ENCODE measurements at places on chromosomes 2 and 18.

GRCh38 chr2:177572236-177572671 is 179.7 kb downstream of the AGPS start:
- DNase-seq = no peak

DNA sequence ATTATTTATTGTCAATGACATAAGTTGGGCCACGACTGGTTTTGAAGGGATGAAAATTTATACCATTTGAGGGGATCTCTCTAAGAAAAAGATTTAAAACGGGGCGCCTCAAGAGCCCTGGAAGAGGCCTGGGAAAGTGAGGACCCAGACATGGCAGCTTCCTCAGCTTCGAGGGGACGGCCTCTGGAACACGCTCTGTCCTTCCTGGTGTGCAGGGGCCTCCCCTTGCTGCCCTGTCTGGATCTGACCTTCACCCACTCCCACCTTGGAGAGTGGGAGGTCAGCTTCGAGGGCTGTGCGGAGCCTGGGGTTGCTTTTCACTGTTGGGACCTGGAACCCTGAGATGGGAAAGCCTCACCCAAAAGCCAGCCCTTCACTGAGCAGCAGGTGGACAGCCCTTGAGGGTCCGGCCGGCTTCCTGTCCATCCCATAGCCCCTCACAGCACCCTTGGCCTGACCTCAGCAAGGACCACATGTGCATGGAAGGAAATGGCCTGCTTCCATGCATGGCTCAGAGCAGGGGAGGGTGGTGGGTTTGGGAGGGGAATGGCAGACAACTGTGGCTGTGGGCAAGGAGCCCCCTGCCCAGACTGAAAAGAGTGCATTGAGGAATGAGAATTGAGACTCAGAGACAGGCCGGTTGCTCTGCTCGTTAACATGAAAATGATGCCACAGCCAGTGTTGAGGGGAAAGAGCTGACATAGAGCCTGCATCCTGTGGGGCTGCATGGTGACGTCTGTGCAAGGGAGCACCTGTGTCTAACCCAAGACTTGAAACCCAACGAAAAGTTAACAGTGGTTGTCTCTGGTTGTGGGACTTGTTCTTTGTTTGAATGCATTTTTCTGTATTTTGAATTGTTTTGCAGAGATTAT is 16.3 kb downstream of the FBLN7 start:
- DNase-seq = no peak

GRCh38 chr2:207593277-207593676 is 31.9 kb downstream of the METTL21A start:
- no peak for DNase-seq

GRCh38 chr18:62637807-62638687 is 77.3 kb upstream of the PHLPP1 start:
- no peak for DNase-seq

DNA sequence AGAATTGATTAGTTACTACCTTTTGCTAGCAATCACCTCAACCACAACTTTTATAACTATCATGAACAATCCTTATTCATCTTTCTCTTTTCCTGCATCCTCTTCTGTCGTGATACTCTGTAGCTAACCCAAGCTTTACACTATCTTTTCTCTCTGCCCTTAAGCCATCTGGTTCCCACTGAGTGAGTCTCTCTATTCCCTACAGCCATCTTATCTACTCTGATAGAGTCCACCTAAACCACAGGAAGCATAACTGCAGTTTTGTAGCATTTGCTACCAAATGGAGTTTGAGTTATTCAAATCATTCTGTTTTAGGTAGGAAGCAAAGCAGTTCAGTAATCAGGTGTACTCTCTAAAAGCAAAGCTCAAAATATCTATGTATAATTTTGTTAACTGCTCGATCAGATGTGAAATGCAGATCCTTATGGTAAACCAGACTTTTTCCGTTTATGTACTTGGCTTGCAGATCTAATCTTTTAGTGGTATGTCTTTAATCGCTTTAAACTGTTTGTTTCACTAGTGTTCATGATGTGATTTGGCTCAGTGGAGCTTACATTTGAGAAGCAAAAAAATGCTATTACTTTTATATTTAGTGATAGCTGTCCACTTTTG is 91.0 kb downstream of the CSRNP3 start:
- no peak for DNase-seq

GRCh38 chr2:42077343-42077742 is 29.5 kb downstream of the PKDCC start:
- DNase-seq = no peak

- no peak for DNase-seq
Measured at GRCh38 chr18:9178557-9178956, 42.0 kb downstream of the ANKRD12 start.

GRCh38 chr2:38090928-38091327 is 15.0 kb upstream of the CYP1B1 start:
- DNase-seq = no peak

GRCh38 chr2:15640261-15640711 is 48.6 kb downstream of the DDX1 start:
- no peak for DNase-seq

DNA sequence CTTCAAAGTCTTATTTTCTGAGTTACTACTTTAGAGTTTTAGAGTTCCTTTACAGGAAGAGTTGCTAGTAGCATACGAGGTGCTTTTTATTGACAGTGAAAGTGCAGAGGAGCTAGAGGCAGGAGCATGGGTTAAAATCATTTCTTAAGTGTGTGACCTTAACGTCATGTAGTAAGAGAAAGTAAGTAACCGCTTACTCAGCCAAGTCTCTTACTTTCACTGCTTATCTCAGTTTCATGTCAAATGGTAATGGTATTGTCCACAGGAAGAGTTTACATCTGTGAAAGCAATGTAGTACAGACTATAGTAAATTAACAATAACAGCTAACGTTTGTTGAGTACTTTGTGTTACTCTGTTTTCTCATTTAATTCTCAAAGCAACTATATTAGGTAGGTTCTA is 12.6 kb downstream of the NDUFAF7 start:
- DNase-seq = no peak

DNA sequence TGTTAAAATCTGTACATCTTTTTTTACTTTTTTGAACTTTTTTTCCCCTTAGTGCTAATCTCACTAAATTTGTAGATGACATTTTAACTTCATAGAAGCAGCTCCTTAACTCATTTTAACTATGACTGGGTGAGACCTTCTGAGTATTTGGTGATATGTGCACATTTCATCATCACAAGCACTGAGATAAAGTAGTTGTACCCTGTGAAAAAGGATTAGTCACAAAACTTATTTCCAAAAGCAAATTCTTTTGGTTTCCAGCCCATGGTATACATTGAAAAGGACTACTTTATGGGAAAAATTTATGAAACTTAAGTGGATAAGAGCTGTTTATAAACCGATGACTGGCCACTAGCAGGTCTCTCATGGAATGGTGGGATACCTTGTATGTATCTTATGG is 581.5 kb downstream of the PLCL1 start:
- no peak for DNase-seq

GRCh38 chr2:48279344-48280090 is 250.4 kb upstream of the STON1 start:
- DNase-seq = no peak

- DNase-seq = no peak
Measured at GRCh38 chr2:167136879-167137596, 248.8 kb downstream of the XIRP2 start.

GRCh38 chr2:118812552-118812951 is 34.9 kb downstream of the EN1 start:
- DNase-seq = no peak

DNA sequence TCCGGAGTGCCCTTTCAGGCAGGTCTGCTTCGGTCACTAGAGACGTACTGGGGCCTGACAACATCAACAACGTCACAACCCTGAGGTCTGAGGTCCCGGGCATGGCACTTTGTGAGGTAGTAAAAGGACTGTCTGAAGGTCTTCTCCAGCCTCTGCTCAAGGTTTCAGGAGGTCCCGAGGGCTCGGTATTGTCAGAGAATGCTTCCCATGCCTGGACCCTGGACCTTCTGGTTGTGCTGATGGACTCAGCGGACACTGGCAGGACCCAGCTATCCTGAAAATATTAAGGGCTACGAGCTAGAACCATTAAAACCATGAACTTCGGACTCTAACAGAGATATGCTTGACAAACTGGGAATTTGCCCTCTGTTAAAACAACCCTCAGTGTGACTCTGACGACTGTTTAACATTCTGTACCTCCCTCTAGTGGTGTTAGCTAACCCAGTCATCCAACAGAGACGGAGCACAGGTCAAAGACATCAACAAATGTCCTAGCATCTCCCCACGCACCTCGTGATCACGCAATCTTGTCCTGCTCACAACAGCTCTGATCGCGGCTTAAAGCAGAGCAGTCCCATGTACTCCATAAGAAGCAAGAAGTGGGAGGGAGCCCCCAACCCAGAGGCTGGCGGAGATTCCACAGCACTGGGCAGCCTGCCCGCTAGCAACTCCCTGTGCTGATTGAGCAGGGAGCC is 96.5 kb downstream of the CCDC93 start:
- DNase-seq = no peak

- no peak for DNase-seq
Measured at GRCh38 chr2:226607379-226607778, 192.2 kb downstream of the IRS1 start.

DNA sequence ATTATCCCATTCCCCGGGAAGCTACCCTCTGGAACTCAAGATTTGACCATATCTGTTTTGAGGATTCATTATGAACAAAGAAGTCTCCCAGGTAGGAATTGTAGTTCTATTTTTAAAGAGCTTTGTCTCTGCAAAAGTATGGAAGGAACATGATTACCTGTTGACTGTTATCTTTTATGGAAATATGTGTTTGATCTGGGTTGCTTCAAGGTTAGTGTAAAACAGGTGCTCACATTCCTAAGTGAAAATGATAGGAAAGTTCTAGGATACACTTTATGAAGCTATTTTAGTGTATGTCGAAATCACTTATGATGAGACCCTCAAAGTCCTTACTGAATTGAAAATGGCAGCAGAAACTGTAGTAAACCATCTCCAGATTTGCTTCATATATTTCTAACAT is 149.2 kb downstream of the PTRHD1 start:
- no peak for DNase-seq

DNA sequence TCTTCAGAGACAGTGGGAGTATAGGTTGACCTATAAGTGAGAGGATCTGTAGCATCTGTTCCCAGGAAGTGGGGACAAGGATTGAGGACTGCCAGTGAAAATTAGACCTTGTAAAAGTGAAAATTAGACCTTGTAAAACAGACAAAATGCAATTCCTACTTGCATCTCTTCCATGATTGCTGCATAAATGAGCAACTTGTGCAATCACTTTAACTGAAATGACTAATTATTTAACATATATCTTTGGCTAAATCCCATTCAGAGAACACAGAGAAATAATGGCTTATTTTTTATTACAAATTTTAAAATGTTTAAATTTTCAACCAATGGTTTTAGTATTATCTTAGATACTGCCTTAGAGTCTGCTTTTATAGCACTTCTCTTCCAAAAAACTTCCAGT is 67.2 kb upstream of the NABP1 start:
- no peak for DNase-seq

- no peak for DNase-seq
Measured at GRCh38 chr2:65227020-65227455, 593 bp upstream of the ACTR2 start.

GRCh38 chr2:71151620-71152019 is 21.2 kb downstream of the MPHOSPH10 start:
- no peak for DNase-seq

GRCh38 chr2:113240150-113240914 is 38.4 kb downstream of the PAX8 start:
- peak; percentile 95 for DNase-seq

DNA sequence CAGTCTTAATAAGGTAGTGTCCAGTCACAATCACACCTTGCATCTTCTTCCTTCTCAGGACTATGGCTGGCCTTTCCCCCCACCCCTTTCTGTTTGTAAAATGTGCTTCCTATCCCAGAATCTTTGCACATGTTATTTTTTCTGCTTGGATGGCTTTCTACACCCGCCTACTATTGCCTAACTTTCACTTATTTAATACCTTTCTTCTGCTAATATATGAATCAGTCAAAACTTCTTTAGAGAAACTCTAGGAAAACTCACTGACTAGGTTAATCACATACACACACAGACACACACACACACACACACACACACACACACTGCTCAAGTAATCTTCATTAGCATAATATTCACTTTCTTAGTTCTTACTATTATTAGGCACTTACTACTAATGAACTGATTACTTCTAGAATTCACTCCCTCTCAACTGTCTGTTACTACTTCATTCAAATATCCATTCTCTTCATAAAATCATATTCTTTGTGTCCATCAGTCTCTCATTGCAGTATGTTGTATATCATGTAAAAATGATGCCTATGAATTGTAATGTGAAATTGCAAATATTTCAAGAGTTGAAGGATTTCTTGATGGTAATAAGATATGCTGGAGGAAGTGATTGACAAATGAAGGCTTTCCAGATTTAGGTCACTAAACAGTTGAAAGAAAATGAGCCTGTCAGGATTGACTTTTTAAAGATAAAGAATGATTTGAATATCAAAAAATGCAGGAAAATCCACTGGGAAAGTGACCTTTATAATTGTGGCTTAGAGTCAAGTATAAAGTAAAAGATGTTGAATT is 51.2 kb downstream of the CLIP4 start:
- no peak for DNase-seq

- DNase-seq = no peak
Measured at GRCh38 chr2:8779795-8780671, 57.4 kb downstream of the KIDINS220 start.
